ENCODE measurements at places on chromosomes 1 and 21.

DNA sequence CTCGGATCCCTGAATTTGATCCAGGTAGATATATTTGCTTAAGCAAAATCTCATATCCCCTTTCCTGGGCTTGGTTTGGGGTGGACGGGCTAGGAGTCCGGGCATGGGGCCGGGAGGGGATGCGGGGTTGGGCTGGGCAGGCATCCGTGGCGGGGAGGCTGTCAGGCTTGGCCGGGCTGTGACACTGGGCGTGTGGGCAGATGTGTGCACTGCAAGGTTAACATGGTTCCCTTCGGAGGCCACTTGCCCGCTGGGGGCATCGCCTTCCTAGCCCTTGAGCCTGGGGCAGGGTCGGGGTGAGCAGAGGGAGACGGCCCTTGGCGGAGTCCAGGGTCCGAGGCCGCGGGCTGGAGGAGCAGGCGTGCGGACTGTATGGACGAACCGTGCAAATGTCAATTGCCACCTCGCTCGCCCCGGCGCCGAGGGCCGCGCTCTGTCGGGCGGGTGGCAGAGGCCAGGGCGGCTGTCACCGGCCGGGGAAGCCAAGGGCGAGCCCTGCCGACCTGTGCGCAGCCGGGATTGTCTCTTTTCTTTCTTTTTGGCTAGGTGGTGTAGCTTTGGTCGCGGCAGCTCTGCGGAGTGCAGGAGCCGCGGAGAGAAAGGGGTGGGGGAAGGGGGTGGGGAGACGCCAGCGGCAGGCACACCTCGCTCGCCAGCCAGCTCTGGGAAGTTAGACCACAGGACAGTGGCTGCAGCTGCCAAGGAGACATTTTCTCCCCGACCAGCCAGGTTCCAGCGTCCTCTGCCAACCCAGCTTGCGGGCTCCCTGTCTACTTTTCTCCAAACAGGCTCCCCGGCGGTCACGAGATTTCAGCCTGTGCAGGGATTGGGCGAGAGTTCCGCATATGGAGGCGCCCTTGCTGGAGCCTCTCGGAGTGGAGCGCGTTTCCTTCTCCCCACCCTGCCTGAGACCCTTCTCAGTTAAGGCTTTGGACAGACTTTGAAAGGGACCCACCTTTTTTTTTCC lies 1.3 kb downstream of the RCOR3 start:
- peak; percentile 85 for DNase-seq

DNA sequence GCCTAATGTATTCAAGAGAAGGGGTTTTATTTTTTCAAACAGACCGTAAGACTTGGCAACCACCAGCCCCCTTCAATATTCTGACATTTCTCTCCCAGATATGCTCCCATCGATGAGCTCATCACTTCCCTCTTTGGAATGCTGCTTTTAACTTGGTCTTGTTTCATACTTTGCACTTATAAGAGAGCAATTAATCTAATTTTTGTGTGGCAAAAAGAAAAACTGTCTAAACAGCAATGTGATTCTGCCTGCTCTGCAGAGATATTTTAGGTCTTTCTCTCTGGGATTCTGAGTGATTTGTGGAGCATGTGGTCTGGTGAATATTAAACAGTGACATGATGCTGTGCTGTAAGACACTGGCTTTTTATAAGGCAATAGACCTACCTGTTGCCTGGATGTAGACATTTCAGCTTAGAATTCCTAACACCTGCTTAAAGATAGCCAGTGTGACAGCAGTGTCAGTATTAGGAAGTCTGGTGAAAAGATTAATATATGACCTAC lies 284.8 kb downstream of the BACH1 start:
- no peak for DNase-seq

GRCh38 chr1:196059210-196059609 lies 549.0 kb downstream of the KCNT2 start:
- peak; percentile 3 for DNase-seq

DNA sequence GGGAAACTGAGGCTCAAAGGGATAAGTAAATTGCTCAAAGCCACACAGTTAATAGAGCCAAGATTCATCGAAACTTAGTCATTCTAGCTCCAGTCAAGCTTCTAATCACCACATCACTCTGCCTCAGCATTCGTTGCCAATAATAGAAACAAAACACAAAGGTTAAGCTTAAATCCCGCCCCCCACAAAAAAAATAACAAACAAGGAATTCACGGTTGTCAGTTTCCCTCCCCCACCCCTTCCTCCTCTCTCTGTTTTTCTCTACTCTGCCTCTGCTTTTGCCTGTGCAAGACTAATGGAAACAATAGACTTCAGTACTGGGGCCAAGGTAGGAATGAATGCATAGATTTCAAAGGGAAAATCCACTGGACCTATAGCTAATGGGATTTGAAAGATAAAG lies 70.7 kb upstream of the ZNF644 start:
- peak; percentile 11 for DNase-seq

DNA sequence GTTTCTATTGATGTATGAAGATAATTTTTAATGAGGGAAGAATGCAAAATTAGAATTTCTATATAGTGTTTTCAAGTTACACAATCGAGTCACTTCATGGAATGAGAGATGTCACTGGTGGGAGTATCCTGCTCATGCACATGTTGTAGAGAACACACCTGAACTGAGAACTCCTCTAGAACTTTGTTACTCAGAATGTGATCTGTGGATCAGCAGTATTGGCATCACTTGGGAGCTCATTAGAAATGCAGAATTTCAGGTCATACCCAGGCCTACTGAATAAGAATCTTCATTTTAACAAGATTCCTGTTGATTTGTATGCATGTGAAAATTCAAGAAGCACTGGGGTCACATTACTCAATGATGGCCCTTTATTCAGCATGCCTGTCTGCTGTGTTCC lies 28.8 kb downstream of the ZNF326 start:
- no peak for DNase-seq

DNA sequence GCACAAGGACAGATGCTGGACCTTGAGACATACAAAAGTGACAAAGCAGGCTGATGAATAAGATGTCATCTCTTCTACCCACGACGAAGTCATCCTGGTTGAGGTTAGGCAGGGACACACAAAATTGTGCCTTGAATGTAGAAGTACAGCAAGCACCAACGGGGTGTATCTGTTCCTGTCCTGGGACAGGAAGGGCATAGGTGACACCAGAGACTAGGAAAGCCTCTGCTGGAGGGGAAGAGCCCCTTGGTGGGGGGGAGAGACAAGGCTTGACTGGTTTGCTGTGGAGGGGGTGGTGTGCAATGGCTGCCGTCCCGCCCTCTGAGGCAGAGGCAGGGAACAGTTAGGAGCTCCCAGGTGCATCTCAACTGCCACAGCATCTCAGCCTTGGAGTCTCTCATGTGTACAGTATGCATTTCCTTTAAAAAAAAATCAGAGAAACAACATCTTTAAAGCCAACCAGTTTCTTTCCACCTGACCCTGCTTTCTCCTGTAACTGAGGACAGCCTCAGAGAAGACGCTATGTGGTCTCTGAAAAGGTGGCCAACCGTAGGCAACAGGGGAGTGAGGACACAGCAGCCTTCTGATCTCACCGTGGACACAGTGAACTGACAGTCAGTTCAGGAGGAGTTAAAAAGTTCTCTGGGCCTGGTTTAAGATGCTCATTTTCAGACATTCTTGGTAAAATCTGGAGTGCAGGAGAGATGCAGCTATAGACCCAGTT lies 17.7 kb upstream of the GFI1 start:
- DNase-seq, result no peak
